ENCODE measurements at places on chromosomes 3 and 15.

GRCh38 chr3:190990898-190991297 is 128.4 kb upstream of the GMNC start:
- DNase-seq: no peak

DNA sequence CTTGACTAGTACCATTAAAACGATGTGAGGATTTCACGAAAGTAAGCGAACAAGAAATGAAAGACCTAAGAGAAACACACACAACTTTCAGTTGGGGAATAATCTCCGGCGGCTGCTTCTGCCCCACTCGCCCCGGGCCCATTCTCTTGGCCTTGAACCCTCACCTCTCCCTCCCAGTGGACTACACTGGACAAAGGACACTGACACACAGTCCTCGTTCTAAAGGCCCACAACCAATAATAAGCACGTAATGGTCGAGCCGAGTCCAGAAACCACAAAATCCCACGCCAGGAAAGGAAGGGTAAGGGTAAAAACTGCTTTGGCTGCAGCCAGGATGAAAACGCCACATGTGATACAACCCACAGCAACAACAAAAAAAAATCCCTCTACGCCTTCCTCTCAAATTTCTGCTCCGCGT is 469 bp downstream of the ZNF770 start:
- DNase-seq: no peak

- DNase-seq: no peak
Observed at GRCh38 chr3:114110439-114110838, 53.9 kb downstream of the QTRT2 start.

GRCh38 chr15:33080006-33080405 is 114.5 kb downstream of the FMN1 start:
- no peak for DNase-seq

- DNase-seq: peak; percentile 66
Observed at GRCh38 chr3:43893727-43894126, 203.0 kb downstream of the ABHD5 start.

GRCh38 chr3:170344971-170345370 is 12.5 kb upstream of the SKIL start:
- peak; percentile 20 for DNase-seq

DNA sequence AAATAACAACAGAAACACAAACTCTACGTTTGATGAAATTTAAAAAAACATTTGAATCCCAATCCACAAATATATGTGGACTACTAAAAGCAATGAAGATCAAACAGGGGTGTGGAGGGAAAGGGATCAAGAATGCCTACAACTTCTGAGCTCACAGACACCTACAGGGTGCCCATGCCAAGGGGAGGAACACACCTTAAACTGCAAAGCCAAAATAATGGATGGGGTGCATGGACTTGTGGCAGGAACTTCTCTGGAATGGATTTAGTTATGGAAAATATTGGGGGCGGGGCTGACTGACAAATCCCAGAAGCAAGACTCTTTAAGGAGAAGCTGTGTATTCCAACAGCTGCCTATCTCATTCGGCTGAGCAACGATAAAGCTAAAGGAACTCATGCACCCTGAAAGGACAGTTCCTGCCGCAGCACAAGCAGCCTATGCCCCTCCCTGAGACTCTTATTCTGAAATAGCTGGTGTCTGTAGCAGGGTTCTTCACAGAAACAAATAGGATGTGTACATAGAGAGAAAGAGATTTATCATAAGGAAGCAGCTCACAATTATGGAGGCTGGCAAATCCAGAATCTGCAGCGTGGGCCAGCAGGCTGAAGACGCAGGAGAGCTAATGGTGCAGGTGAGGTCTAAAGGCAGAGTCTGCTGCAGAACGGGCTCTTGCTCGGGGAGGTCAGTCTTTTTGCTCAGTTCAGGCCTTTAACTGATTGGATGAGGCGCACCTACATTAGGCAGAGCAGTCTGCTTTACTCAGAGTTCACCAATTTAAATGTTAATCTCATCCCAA is 24.5 kb upstream of the PLA2G4D start:
- peak; percentile 34 for DNase-seq

GRCh38 chr3:51190827-51191226 is 194.3 kb upstream of the MANF start:
- DNase-seq: no peak

- DNase-seq: no peak
Observed at GRCh38 chr3:38186781-38187180, 21.4 kb downstream of the OXSR1 start.

DNA sequence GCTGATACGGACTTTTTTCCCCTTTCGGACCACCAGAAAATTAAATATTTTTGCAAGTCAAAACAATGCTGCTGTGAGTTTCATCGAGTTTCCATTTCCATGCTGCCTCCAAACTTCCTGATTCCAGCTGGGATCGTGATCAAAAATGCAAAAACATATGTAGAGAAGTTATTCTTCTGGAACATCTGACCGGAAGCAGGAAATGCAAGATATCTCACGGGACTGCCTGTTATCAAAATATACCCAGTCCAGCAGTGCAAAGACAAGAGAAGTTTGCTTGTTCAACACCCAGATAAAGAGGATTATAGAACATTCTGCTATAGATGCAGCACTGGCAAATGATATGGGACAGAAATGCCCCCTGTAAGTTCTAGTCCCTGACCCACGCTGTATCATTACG is 726.7 kb upstream of the NR2F2 start:
- peak; percentile 4 for DNase-seq

GRCh38 chr3:17806876-17807275 is 64.4 kb upstream of the TBC1D5 start:
- DNase-seq: no peak

GRCh38 chr15:77276096-77276495 is 143.8 kb downstream of the PEAK1 start:
- DNase-seq: no peak

- peak; percentile 90 for DNase-seq
Observed at GRCh38 chr15:80567721-80568157, 127.4 kb upstream of the ABHD17C start.

- peak; percentile 72 for DNase-seq
Observed at GRCh38 chr15:34812369-34812768, 17.0 kb upstream of the ACTC1 start.

- DNase-seq: no peak
Observed at GRCh38 chr3:23750573-23751210, 55.1 kb upstream of the UBE2E1 start.

DNA sequence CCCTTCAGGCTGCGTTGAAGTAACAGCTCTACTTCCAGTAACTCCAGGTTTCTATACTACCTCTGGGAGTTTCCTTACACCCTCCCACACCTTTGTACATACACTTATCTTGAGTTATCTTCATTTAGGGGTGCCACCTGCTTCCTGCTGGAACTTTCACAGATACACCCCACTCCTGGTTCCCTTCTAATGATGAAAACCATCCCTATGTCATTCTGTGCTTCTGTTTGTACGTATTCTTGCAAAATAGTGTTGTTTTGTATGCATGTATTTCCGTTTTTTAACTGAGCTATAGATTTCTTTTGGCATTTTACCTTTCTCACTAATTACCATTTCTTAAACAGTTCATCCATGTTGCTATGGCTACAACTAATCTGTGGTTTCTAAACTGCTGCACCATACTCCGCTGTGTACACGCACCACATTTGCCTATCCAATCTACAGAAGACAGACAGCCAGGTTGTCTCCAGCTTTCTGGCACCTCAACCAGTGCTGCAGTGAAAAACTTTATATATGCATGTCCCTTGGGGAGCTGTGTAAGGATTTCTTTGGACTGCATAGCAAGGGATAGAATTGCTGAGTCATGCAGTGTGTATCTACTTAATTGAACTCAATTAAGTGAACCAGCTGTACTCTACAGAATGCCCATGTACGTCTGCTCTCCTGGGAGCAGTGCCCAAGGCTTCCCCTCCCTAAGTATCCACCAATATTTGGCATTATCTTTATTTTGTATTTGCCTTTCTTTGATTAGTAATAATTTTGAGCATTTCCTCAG is 61.4 kb upstream of the ST8SIA2 start:
- no peak for DNase-seq

GRCh38 chr15:28942046-28942445 is 56.3 kb downstream of the APBA2 start:
- DNase-seq: no peak

DNA sequence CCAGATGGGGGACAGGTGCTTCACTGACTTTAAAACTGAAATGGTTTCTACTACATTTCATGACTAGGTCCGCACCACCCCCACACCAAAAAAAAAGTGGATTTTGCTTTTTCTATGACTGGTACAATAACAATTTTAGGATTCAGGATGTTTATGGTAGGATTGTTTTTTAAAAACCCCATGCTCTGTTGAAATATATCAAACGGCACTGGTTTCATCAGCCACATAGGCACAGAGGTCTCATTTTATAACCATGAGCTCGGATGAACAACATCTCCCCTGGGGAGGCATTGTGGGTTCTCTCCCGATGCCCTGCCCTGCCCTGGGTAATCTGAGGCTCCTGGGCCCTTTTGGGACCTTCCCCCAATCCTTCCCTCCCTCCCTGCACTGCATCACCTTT is 202.7 kb upstream of the KBTBD8 start:
- DNase-seq: peak; percentile 82

GRCh38 chr3:141412087-141412935 is 44.0 kb downstream of the ZBTB38 start:
- peak; percentile 84 for DNase-seq

GRCh38 chr3:137409584-137409983 is 354.5 kb upstream of the SOX14 start:
- no peak for DNase-seq

GRCh38 chr15:94028809-94029208 is 202.6 kb upstream of the MCTP2 start:
- no peak for DNase-seq

- no peak for DNase-seq
Observed at GRCh38 chr3:133880886-133881455, 14.7 kb downstream of the RAB6B start.

DNA sequence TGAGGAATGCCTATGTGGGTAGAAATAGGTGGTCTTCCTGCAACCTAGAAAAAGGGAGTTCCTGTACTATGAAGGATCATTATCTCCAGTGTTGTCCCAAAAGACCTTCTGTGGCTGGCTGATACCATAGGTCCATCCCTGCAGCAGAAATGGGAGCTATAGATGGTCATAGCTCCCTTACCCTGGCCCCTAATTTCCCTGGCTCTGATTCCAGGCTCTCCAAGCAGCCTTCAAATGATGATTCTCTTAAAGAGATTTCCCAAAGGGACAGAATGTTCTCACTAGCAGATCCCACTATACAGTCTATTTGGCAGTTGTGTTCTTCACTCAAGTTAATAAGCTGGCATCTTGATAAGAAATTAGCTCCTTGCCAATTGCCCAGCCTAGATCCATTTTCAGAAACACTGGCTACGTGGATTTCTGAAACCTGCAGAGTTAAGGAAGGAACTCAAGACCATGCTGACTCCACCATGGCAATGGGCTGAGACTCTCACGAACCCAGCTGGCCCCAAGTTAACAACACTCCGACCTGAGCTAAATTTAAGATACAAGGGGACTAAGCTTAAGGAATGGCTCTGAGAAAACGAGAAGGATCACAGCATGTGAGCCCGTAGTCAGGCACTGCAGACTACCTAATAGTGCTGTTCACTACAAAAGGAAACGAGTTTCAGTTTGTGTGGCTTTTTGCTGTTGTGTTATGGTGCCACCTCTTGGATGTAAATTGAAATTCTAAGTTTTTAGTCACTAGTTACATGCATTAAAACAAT is 11.4 kb downstream of the C15orf40 start:
- DNase-seq: peak; percentile 40

DNA sequence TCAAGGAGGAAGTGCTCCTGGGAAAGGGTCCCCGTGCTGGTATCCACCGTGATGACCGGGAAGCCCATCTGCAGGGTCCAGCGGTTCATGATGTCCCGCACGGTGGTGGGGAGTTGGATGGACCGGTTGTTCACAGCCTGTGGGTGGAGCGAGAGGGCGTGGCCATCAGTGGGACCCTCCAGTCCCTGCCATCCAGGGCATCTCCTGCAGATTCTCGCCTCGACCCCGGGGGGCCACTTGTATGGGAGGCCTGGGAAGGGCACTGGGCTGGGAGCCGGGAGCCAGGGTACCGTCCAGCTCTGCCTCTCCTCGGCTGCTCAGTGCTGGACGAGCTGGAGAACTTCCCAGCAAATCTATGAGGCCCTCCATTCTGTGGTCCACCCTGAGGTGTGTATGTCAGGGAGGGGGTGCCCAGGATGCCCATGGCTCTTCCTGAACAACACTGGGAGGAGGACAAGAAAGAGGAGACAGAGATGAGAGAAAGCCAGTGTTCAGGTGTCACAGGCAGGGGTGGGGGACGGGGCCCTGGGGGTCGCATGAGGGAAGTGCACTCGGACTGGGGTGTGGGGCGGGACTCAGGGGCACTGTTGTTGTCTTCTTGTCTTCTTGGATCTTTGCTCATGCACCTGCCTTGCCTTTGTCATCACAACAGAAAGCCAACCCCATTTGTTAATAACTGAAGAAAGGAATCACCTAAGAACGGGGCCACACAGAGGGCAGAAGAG is 13.0 kb downstream of the ANPEP start:
- DNase-seq: no peak

GRCh38 chr3:38022896-38023709 is 6.3 kb downstream of the PLCD1 start:
- no peak for DNase-seq

DNA sequence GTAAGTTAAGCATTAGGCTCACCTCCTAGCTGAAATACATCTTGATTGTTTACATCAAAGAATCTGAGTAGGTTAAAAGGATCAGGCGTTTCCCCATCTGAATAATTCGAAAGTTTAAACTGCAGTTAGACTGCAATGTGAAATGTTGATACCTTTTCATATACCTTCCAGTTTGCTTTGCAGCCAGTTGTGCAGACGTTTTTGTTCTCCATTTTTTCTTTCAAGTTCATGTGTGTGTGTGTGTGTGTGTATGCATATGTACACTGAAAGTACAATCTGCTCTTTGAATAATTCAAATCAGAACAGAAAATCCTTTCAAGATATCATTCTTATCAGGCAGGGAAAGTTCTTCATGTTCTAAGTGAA is 2.9 kb downstream of the ITPR1 start:
- DNase-seq: no peak

DNA sequence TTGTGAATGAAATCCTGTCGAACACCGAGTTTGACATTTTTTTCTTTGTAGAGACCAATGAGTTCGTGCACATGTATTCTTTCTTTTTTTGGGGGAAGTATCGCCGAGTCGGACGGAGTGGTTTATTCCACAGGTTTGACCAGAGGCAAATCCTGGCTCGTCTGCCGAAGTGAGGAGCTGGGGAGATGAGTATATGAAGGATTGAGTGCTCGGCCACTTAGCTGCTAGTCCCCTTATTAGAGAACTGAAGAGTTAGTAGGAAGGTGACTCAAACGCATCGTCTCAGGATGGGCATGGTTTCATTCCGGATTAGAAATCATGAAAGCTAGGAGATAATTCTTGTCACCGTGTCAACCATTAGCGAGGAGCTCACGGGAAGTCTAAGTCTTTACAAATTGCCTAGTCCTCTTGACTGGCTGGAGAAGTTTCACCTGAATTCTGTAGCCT is 154.7 kb upstream of the GOLIM4 start:
- peak; percentile 31 for DNase-seq

DNA sequence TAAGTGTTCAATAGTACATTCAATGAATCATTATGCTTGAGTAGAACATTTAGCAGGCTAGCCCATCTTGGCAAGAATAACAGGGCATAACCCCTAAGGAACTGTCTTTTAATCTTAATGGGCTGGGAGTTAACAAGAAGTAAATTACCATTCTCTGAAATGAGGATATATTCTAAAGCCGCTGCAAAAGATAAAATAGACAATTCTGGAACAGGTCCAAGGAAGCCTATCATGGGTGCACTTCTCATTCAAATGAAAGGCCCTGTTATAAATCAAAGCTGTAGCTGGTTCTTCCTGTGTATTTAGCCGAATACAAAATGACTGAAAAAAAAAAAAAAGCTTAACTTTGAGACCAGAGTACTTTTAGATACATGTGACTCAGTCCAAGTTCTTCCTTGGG is 15.6 kb downstream of the MTHFS start:
- DNase-seq: no peak

All from foreskin fibroblast (primary cell).